Activated T-cell treated with anti-CD3 and anti-CD28 coated beads for 4 hours (primary cell): ENCODE measurements at places on chromosomes 12 and 14.

- no peak for DNase-seq
Measured at GRCh38 chr14:103856105-103856504, 8.7 kb upstream of the PPP1R13B start.

DNA sequence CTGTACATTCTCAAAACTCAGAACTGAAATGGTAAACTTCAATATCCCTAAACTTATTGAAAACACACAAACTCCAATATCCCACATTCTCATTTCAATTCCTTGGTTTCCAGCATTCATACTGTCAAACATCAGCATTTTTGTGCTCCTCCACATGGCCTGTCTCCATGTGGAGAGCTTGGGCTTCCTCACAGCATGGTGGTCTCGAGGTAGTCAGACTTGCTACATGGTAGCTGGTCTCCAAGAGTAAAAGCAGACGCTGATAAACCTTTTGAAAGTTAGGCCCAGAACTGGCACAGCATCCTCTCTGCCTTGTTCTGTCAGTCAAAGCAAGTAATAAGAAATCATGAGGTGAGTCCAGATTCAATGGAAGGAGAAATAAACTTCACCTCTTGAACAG, 70.5 kb downstream of the VCPKMT start:
- no peak for DNase-seq

DNA sequence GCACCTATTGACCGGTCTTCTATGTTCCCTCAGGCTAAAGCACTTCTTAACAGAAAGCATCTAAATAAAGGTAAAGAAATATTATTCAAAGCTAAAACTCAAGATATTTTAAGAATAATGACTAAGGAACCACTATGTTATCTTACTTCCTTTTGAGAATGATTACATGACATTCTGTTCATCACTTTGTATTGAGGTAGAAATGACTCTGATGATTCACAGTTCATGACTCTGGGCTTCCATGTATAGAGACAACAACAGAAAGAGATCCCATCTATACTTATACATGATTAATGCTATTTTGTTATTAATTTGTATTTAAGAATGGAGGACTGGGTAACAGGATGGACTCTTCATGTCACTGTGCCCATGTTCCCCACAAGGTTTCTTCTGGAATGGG, 218.3 kb upstream of the OR4E1 start:
- no peak for DNase-seq

DNA sequence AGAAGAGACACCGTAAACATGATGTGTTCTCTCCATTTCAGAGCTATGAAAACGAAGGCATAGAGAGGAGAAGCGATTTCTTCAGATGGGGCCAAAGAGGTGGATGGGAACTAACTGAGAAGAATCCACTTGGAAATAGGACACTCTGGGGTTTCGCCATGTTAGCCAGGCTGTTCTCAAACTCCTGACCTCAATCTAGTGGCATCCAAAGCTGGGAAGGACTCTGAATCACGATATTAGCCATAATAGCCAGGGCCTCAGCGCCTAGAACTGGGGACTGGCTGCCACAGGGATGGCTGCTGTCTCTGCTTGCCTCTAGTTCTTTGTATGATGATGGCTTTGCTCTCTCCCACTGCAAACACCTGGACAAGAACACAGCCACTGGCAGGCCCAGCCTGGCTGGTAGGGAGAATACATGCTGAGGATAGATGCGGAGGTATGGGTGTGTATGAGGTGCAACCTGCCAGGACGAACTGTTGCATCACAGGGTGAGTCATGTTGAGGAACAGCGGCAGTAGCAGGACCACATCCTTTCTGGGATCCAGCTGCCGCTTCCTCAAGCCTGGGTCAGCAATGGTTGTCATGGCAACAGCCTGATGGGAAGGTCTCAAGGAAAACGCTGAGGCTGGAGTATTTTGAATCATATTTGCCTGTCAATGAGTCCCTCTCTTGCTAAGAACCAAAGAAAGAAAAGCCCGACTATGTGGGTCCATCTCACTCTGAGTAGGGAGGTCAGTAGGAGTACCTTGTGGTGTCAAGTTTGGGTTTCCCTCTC, 31.1 kb downstream of the CCDC177 start:
- no peak for DNase-seq

DNA sequence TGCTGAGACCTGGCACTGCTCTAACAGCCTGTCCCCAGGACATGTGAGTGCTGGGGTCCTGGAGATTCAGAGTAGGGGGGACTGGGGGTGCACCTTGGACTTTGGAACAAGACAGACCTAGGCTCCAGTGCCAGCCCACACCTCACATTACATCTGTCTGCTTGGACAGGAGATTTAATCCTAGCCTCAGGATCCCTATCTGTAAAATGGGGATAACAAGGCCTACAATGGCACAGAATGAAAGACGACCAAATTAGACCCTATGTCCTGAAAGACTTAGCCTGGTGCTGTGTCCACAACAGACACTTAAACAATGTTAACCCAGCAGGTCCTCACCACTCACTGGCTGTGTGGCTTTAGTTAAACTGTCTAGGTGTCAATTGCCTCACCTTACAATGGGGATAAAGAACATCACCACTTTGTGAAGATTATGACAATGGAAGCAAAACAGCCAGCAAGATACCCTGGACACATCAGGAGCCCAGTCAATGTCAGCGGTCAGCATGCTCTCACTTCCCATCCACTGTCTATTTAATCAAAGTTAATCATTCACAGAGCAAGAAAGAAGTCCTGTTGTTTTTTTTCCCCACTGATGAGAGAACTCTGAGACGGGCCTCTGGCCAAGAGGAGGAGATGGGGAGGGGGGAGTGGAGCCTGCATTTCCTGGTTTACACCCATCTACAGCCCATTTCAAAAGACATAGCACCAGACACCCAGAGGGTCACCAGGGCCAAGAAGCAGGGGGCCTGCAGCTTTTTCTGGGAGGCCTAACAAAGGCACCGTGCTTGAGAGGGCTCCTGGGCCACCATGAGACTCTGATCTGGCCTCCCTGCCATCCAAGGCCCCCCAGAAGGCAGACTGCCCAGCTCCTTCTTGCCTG, 40.6 kb downstream of the ACTN1 start:
- DNase-seq: no peak

DNA sequence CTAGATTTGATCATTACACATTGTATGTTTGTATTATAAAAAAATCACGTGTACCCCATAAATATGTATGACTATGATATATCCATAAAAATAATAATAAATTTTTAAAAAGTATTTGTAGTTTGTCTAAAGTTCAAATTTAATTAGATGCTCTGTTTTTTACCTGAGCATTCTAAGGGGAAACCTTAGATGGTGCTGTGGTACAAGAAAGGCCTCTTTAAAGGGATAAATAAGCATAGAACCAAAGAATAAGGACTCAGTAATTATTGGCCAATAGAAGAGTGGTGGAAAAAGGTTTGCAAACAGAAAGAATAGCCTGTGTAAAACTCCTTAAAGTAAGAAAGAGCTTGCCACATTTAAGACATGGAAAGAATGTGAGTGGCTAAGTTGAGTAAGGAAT, 580.1 kb upstream of the SEL1L start:
- DNase-seq: no peak

GRCh38 chr14:75063013-75063412, 811 bp downstream of the ACYP1 start:
- no peak for DNase-seq

DNA sequence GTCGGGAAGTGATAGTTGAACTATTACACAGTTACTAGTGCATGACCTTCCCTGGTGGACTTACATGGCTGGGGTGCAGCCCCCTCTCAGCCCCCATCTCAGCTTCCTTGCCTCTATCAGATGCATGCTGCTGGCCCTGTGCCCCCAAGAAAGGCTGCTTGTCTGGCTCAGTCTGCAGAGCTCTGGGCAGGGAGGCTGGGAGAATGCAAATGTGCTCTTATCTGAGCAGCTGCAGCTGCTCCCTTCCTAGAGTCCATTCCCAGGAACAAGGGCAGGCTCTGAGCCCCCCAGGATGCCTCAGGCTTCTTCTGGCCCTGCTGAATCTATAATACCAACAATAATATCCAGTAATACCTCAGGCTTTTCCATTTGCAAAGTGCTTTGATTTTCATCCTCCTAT, 218.1 kb upstream of the SRRM4 start:
- DNase-seq: no peak

DNA sequence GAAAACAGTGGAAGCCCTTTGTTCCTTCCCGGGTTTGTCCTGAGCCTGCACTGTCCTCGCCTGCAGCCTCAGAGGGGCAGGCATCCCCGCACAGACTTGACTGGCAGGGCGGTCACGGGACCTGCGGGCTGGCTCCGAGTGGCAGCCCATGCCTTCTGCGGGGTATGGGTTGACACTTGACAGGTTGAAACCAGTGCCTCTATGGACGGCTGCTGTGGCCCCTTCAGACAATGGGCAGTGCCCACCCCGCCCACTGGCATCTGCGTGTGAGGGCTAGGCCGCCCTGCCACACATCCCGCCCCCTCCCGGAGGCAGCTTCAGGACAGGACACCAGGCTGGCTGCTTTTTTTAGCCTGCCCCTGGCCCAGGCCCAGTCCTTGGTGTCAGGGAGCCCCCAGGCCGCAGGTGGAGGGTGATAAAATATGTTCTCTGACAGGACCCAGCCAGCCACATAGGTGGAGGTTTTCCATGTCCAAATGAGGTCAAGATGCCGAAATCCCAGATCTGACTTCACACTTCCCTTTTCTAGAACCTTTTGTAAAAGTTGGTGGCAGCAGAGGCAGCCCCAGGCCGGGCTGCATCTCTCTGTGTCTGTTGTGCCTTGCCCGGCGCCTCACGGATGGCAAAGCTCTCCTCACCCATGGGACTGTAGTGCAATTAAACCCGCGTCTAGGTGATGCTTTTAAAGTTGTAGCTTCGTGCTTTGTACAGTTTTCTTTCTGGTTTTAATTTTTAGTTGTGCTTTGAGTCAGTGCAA, 10.0 kb downstream of the ANKRD9 start:
- DNase-seq: no peak

- DNase-seq: no peak
Measured at GRCh38 chr14:63759456-63759855, 31.6 kb upstream of the SGPP1 start.

- DNase-seq: no peak
Measured at GRCh38 chr14:72471346-72471745, 422.6 kb downstream of the DPF3 start.

DNA sequence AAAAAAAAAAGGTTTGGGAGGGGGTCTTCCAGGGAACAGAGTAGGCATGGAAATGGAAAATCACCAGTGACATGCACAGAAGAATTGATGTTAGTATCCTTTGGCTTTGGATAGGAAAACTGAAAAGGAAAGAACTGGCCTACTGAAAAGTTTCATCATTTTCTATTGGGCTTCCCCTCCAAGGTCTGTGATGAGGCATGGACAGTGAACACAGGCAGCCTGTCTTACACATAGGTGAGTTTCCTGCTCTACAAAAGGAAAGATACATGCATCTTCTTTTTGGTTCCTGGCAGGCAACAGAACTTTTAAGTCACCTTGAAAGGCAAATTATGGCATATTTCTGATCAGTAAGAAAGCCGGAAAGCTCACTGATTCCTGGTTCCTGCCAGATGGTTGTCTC, 5.8 kb downstream of the BMAL2 start:
- DNase-seq: no peak

- DNase-seq: no peak
Measured at GRCh38 chr12:109777544-109777943, 55.7 kb downstream of the TRPV4 start.

DNA sequence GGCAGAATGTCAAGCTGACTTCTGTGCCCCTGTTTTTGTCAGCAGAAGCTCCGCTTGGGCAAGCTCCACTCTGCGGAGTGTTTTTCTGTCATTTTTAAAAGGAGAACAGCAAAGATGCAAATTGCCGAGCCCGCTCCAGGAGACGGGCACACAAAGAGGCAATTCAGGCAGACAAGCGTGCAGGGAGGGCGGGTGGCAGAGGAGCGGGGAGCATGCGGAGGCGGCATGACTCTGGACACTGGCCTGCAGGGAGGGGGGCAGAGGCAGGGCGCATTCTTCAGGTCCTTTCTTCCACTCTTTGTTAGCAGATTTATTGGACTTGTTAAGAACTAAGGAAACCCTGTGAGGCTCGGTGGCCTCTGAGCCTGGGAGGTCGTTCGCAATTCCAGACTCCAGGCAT, 187.3 kb upstream of the RMST start:
- DNase-seq: no peak

DNA sequence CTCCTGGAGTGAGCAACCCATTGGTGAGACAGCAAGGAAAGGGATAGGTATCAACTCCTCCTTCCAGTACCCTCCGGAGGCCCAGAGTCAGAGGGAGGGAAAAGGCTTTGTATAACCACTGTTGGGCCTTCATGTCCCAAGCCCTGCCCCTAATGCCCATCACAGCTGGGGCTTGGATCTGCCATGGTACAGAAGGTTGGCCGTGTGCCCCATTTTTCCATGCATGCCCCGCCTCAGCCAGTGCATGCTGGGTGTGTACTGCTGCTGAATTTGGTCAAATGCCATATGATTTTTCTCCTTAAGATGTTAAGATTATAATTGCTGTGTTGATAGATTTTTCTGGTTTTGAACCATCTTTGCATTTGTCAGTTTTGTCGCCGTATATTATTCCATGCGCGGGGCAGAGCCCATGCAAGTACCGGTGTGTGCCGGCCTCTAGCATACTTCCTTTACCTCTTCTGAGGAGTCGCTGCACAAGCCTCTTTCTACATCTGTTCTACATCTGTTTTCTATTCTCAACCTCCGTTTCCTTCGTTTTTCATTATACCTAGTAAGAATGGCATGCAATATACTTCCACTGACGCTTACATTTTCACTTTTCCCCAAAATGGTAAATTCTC, 26.6 kb downstream of the PPP2R5C start:
- DNase-seq: no peak
